ENCODE measurements at places on chromosomes 6 and 20. TPM values are rescaled to one million over a fixed set of nuclear protein-coding genes. Genes with fewer than 3 reads are reported as not detected.

DNA sequence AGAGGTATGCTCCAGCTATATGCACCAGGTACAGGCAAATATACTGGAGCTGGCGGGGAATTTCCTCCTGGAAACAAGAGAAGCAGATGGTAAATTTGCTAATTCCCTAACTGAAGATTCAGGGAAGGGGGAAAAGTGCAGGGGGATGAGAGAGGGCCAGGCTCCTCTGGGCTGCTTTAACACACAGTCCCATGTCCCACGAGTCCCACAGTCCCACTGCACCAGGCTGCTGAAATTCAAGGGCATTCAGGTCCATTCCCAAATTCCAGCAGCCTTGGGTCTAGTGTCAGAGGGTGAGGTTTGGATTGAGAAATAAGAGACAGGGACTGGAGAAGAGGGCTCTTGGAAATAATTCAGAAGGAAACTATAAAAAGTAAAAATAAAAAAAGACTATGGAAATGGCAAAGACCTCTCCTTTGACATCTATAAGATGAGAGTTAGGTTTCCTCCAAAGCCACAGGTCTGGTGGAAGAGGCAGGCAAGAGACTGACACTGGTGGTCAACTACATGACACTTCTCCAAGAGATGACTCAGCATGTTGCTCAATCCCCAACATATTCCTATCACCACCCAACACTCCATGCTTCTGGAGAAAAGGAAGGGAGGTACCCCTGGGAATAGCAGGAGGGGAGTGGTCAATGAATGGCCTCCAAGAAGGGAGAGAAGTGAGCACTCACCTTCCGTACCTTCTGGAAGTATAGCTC is 69.2 kb downstream of the TRAM2 start:
- DNase-seq, result no peak

GRCh38 chr6:45424451-45424861 is 46.7 kb upstream of the SUPT3H start:
- no peak for DNase-seq

The PKIB gene
- polyA plus RNA-seq, result 0.75 TPM

DNA sequence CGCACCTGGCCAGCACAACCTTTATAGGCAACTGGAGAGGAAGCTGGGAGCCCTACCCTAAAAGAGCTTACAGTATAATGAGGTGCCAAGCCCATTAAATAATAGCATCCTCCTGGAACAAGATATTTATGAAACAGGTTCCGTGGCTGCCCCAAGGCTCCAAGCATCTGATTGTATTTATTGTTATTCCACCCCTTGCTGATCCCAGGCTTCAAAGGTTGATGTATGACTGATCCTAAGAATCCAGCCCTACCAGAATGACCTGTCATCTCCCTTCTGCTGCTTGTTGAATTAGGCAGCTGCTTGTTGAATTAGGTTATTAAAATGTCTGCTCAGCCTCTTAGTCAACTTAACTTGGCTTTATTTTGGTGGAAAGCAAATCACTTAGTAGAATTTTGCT is 35.2 kb upstream of the SASH1 start:
- DNase-seq, result no peak

DNA sequence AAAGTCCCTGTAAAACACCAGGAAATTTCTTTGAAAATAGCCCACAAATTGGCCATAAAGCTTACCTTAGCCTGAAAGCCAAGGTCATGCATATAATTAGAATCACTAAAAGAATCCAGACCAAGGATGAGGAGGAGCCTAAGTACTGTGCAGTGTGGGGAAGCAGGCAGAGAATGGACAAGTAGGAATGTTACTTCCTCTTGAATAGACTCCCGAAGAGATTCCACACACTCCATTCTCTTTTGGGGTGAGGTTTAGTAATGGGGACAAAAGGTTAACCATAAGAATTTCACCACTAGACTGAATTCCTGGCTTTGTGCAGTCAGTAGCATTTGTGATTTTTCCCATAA is 27.5 kb upstream of the MARCKS start:
- DNase-seq, result no peak

DNA sequence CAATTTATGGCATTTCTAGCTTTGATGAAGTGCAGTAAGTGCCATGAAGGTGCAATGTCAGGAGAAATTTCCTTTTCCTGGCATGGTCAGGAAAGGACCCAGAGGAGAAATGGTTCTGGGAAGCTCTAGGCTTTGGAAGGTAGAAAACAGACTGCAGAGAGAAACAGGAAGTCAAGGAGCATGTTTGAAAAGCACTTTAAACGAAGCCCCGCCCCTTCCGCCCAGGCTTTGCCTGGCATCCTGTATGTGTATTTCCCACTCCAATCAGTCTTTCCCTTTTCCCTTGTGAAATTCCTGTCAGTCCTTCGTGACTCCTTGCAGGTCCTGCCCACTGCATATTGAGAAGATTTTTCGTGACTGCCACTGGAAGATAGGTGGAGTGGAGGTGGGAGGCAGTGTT is 320.9 kb upstream of the SASH1 start:
- no peak for DNase-seq

- no peak for DNase-seq
These were observed 18.1 kb upstream of the FERMT1 start for GRCh38 chr20:6140947-6141346.

Measured in naive thymus-derived CD8-positive, alpha-beta T cell (primary cell).